ENCODE measurements at places on chromosomes 1 and 21.

GRCh38 chr1:55374801-55375616 is 159.8 kb upstream of the USP24 start:
- DNase-seq, result no peak

GRCh38 chr1:100277866-100278265 is 11.8 kb downstream of the RTCA start:
- DNase-seq, result no peak

DNA sequence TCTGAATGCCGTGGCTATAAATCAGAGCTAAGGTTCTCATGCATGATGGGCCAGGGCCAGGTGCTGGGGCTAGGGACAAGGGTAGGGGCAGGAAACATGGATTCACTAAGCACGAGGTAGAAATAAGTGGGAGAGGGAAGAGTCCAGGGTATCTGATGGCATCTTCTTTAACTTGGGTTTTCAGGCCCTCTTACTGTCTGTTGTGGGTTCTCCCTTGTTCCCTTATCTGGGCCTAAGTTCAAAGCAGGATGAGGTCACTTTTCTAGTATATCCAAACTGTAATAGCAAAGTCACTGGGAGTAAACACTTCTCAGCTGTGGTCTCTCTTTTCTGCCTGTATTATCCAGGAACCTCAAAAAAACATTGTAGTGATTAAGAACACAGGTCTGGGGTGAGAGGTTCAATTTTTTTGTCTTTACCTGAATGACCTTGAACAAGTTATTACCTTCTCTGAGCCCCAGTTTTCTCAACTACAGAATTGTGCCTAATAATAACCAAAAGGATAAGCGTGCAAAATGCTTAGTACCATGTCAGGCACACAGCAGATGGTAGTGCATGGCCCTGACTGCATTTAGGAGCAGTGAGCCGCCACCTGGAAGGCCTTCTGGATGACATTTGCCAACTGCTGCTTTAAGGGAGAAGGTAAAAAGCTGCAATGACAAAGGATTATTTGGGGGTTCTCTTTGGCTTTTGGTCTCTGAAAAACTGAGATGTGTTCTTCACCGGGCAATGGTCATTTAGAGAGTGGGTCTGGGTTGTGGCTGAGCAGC is 53.6 kb upstream of the A3GALT2 start:
- DNase-seq, result no peak

GRCh38 chr1:230066031-230066430 is 1.0 kb upstream of the GALNT2 start:
- no peak for DNase-seq

DNA sequence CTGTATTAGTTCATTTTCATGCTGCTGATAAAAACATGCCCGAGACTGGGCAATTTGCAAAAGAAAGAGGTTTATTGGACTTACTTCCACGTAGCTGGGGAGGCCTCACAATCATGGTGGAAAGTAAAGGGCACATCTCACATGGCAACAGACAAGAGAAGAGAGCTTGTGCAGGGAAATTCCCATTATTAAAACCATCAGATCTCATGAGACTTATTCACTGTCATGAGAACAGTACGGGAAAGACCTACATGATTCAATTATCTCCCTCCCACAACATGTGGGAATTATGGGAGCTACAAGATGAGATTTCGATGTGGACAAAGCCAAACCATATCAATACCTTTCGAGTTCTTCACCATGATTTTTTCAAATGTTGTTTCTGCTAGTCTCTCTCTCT is 3.7 kb upstream of the CHRM3 start:
- DNase-seq, result no peak

DNA sequence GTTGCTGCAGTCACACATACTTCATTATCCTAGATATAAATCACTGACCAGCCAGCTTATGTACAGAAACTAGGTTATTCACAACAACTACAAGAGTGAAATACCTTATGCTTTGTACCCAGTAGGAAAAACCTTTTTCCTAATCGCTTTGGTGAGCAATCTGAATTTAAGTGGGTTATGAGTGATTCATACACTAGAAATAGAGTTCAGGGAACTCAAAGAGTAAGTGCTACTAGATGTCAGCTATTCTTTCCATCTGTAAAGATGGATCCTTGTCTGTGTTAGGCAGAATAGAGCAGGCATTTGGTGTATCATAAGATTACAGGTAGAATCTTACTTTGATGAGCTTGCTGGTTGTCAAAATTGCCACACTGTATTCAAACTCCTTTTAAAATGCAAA is 101.9 kb downstream of the ZNF644 start:
- no peak for DNase-seq

GRCh38 chr21:24450119-24450518 is 1157.2 kb downstream of the MRPL39 start:
- no peak for DNase-seq

- DNase-seq, result no peak
Measured at GRCh38 chr1:183635099-183635605, 431 bp downstream of the ARPC5 start.

GRCh38 chr1:213291526-213291925 is 240.5 kb downstream of the RPS6KC1 start:
- no peak for DNase-seq

- DNase-seq, result no peak
Measured at GRCh38 chr1:28518745-28519341, 13.0 kb downstream of the RCC1 start.

DNA sequence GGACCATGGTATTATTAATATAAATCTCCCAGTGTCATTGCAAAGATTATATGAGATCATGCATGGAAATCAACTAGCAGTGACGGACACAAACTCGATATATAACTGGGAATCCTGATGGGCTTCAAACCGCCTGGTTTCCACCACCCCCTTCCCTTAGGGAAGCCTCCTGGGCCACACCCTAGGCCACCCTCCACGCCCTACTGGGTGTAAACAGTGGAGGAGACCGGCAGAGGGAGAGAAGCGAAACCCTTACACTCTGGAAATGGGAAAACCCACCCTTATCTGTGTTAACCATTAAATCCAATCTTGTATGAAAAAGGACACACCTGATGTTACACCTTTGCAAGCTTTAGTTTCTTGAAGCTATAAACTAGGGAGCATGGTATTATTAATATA is 595 bp upstream of the ZNHIT6 start:
- DNase-seq, result no peak

DNA sequence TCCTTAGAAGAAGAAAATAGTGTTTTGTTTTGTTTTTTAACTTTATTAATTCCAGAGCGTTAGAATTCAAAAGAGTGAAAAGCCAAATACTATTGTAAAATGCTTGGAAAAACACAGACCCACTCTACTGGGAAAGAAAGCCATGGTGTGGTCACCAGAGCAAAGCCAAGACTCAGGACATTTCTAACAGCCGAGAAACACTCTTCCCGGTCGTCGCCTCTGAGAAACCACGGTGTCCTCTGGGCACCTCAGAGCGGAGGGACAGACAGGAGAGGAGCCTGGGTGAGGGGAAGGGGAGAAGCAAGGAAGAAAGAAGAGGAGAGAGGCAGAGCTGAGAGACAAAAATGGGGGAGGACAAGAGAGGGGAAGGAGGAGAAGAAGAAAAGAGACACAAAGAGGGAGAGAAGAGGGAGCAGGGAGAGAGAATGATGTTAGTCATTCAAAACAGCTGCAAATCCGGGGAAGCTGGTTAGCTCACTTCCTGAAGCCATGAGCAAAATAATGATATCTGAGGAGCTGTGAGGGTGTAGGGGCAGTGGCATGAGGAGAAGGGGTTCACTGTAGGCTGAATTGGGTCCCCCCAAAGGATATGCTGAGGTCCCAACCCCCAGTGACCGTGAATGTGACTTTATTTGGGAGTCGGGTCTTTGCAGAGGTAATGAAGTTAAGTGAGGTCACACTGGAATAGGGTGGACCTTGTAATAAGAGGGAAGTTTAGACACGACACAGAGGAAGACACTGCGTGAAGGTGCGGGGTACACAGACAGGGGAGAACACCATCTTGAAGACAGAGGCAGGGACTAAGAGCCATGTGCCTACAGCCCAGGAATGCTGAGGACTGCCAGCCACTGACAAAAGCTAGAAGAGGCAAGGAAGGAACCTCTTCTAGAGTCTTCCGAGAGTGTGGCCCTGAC is 58.2 kb upstream of the DMRTB1 start:
- DNase-seq, result no peak

- peak; percentile 35 for DNase-seq
Measured at GRCh38 chr21:44872649-44873355, 688 bp downstream of the PTTG1IP start.

DNA sequence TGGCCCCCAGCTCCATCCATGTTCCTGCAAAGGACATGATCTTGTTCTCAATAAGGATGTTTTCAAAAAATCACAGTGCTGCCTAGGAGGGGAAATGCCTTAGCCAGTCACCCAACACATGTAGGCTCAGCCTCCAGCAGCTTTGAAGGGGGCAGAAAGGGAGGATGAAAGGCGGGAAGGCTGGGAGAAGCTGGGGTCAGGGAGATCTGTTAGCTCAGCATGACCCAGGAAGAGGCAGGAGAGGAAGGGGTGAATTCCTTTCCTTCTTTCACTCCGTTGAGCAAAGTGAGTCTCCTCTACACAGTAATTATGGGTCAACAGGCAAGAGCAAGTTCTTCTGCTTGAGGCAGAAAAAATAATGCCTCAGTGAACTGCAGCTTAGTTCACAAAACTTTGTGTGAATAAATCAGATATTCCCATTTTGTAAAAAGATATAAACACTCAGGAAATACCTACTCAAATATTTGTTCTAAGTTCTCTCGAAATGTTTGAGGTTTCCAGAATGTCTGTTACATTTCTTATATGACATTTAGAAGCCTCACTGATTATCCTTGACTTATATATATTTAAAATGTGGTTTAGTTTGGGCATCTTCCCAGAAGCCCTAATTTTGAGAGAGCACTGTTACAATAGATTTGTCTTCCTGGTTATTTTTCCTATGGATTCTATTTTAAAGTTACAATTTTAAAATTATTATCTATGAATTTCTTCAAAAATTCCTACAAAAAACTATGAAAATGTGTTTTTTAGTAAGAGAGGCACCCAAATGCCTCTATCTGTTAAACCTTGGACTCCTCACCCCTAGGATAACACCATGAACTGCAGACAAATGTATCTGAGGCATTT is 116.8 kb downstream of the KCNJ6 start:
- peak; percentile 30 for DNase-seq

- DNase-seq, result no peak
Measured at GRCh38 chr1:21634806-21635535, 34.2 kb downstream of the RAP1GAP start.

DNA sequence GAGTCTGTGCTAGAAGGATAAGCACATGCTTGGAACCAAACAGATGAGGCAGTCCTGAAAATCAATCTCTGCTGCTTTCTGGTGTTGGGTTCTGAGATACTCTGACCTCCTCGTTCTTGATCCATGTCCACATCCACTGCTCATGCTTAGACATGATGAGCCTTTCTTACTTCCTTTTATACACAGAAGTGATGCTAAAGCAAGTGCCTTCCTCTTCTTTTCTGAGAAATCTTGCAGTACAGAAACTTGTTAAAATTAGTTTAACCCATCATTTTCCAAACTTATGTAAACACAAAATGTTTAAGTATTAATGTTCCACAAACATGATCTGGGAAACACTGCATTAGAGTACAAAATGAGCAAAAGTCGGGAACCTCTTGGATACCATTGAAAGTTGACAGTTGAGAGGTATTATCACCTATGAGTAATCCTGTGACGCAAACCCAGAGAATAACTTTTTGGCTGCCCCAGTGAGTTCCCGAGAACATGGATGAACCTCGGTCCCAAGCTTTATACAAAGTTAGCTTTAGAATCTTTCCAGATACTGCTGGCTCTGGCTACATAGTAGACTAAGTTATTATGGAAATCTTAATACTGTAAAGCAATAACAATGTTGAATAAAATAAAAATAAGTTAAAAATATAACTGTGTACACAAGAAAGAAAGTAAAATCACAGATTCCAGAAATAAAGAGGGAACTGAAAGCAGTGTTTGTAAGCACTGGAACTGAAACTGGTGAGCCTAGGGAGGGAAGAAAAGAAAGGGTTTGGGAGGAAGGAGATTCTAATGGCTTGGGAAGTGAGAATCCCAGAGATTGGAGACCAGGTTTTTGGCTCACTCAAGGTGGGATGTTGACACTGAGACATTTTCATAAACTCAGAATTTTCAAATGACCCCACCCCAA is 429.3 kb upstream of the RUNX1 start:
- DNase-seq, result peak; percentile 33

GRCh38 chr1:208681878-208682663 is 437.9 kb upstream of the PLXNA2 start:
- DNase-seq, result no peak

GRCh38 chr1:40059338-40059959 is 18.9 kb downstream of the CAP1 start:
- peak; percentile 29 for DNase-seq

Data from astrocyte of the spinal cord (primary cell).